ENCODE measurements at places on chromosomes 6 and 20. TPM values are rescaled to one million over a fixed set of nuclear protein-coding genes. Genes with fewer than 3 reads are reported as not detected.

The EYA2 gene
- 9.6 TPM for total RNA-seq

The TMEM14A gene
- total RNA-seq = 70.6 TPM

The HNF4A gene
- total RNA-seq = 0.90 TPM

The DST gene
- 611 TPM for total RNA-seq

The GSTA3 gene
- total RNA-seq = not detected

The ZC2HC1B gene
- not detected for total RNA-seq

The ZNF341 gene
- 7.6 TPM for total RNA-seq

The ARMC12 gene
- 1.9 TPM for total RNA-seq

The PROKR2 gene
- total RNA-seq = 1.6 TPM

The MKKS gene
- total RNA-seq = 28.5 TPM

The MUC22 gene
- total RNA-seq = not detected

The GPSM3 gene
- 6.4 TPM for total RNA-seq

The LTB gene
- 1.1 TPM for total RNA-seq

The SIRPG gene
- total RNA-seq = not detected

The ARMH2 gene
- not detected for total RNA-seq

The SLPI gene
- 1.1 TPM for total RNA-seq

The DEFB121 gene
- not detected for total RNA-seq

The DCDC2 gene
- 4.3 TPM for total RNA-seq

The MOXD1 gene
- total RNA-seq = 18.6 TPM

The ERVFRD-1 gene
- total RNA-seq = not detected

The C6orf132 gene
- not detected for total RNA-seq

The HLA-DRB5 gene
- total RNA-seq = 42.7 TPM

The TMEM74B gene
- total RNA-seq = 19.0 TPM

The TNNC2 gene
- total RNA-seq = 4.2 TPM

The ADGRG6 gene
- total RNA-seq = 2.5 TPM

The OPRM1 gene
- 18.9 TPM for total RNA-seq

The NRSN1 gene
- total RNA-seq = 136 TPM

The ZFP57 gene
- not detected for total RNA-seq

The OTOR gene
- total RNA-seq = not detected

The CALHM6 gene
- total RNA-seq = 1.6 TPM

The REM1 gene
- 1.1 TPM for total RNA-seq

The MUC21 gene
- total RNA-seq = not detected

The SSR1 gene
- total RNA-seq = 87.1 TPM

Measured in dorsolateral prefrontal cortex (tissue), 122 donors.